ENCODE measurements at places on chromosomes 16 and 17.

DNA sequence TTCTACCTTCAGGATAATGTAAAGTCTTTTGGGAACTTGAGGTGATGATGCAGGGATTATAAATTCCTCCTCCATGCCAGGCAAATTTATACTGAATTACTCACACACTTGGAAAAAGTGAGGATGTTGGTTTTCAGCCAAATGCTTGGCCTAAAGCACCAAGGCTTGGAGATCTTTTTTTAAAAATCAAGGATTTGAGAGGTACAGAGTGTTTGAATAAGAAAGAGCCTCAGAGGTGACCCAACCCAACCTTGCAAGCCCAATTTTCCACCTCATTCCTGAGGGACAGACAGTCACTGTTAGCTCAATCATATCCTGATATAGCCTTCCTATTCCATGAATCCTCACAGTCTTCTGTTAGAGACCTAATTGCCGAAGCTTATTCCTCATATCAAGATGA is 14.0 kb downstream of the GRIN2A start:
- no peak for DNase-seq

DNA sequence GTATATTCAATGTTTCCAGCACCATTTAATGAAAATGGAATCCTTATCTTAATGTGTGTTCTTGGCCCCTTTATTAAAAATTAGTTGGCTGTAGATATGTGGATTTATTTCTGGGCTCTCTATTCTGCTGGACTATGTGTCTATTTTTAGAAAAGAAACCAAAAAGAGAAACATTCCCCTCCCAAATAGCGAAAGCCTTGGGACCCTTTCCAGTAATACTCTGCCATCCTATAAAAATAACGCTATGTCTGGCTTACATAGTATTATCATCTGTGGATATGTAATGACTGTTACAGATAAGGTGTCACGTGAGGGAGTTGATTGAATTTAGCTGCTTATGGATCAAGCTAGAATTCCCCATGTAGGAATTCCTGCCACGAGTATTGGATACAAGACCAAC is 279.3 kb upstream of the KIF2B start:
- DNase-seq, result no peak

DNA sequence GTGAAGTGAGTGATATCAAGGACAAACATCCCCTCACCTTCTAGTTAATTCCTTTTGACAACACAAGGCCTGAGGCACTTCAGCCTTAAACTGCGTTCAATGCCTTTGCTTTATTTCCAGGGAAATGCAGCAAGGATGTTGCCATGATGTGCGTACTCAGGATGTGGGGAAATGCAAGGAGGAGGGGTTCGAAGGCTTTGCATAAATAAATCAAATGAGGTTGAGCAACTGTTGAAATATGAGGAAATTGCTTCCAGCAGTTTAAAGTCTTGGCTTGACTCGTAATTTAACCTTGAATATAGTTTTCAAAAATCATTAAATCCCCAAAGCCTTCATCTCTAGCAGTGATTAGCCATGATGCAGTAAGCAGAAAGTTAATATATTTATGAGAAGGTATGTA is 81.8 kb upstream of the CCL2 start:
- no peak for DNase-seq

- DNase-seq, result peak; percentile 76
Observed at GRCh38 chr17:45894022-45894784, at the start of gene MAPT. TSS of gene MAPT (plus strand) at chr17:45894554. CDS start at chr17:45962338, 67,784 bp downstream.

DNA sequence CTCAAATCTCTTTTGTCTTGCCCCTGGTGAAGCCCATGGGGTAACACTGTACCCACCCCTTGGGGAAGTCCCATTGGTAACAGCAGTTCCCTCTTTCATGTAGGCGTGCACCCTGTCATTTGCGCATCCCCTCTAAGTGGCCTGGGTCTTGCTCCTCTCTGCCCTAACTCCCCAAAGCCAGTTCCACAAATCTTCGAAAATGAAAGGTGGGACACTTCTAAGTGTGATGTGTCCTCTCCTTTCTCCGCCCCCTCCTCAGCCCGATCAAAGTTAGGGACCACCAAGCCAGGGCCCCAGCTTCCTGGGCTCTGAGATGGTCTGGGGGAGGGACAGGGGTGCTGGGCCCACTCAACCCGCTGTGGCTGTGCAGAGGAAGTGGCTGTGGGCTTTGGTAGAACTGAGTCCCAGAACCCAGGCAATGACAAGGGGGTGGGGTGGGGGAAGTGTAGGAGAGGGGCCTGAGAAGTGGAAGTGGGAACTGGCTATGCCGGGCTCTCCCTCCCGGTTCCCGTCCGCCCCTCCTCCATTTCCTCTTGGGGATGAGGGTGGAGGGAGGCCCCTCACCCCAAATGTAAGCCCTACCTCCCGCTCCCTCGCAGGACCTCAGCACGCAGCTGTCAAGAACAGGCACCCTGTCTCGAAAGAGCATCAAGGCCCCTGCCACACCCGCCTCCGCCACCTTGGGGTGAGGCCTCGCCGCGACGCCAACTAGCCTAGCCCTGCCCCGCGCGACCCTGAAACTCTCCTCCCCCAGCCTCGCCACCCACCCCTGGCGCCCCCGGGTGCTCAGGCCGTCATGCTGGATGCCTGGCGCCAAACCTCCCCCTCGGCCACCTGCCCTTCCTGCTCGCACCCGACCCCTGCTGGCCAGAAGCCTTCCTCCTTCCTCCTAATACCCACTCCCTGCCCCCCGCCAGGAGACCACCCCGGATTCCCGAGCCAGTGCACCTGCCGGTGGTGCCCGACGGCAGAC is 8.7 kb downstream of the ABI3 start:
- peak; percentile 48 for DNase-seq

- DNase-seq, result no peak
Observed at GRCh38 chr16:84247331-84247730, 7.5 kb upstream of the KCNG4 start.

DNA sequence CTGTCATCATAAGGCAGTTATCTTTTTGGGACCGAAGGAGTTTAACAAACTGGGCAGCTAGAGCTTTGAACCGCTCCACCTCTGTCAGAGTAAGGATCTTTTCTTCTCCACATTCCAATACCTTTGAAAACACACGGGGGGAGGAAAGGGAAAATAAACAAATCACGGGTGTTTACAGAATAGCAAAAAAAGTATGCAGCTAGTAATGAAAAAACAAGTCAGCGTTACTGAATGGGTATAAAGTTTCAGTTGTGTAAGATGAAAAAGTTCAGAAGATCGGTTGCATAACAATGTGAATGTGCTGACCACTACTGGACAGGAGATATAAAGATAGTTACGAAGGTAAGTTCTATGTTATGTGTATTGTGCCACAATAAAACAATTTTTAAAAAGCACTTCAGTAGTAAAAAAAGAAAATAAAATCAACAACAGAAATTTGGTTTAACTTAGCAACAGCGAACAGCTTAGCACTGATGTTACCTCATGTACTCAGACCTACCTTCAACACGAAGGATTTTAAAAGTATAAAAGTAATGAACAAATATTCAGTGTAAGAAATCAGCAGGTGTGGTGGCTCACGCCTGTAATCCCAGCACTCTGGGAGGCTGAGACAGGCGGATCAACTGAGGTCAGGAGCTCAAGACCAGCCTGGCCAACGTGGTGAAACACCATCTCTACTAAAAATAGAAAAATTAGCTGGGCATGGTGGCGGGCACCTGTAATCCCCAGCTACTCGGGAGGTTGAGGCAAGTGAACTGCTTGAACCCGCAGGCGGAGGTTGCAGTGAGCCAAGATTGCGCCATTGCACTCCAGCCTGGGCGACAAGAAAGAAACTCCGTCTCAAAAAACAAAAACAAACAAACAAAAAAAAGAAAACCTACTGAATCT is 34.3 kb downstream of the MARF1 start:
- no peak for DNase-seq

DNA sequence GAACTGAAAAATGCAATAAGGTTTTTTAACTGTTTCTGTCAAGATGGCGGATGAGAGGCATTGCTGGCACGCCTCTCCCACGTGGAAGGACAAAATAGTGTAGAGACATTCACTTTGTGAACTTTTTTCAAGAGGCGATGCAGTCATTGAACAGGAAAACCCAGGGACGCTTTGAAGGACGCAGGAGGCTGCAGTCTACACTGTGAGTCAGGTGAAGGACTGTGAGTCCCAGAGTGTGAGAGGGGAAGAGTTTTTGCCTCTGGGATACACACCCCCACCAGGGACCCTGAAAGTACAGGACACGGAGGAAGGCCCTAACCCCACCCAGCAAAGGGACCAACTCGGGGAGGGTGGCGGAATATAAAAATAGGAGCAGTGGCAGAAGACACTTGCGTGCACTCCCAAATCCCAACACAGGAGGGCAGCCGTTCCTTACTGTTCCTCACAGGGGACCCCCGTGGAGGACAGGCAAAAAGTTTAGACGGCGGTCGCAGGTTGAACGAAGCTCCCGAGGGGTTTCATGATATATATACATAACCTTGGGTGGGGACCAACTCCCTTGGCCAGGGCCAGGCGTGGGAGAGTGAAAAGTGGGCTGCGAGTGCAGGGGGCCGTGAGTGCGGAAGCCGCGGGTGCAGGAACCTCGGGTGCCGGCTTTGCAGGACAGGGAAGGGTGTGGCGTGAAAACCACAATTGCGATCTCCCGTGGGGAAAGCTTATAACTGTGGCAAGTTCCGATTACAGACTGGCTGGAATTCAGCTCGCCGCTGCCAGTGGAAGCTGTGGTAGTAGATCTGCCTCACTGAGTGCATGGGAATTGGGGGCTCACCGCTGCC is 82.0 kb upstream of the ALOX12 start:
- DNase-seq, result peak; percentile 53

DNA sequence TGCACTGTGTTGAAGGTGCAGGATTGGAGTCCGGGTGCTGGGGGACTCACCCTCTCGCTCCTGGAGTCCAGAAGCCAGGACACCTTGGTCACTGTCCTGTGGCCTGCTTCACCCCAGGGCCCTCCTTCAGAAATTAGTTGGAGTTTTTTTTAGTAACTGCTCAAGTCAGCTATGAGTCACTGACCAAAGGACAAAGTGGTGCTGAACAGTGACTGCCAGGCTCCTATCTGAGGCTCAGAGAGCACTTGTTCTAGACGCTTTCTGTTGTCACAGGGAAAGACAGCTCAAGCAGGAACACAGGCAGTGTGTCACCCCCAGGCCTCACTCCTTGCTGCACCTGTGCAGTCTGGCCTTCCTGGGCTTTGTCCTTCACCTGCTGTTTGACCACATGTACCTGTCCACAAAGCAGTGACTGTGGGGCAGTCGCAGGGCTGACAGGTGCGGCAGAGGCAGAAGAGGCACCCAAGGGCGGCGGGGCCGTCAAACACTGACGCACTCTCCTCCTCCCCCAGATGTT is 4.1 kb upstream of the FAAP100 start:
- no peak for DNase-seq

- DNase-seq, result no peak
Observed at GRCh38 chr17:64787921-64788271, 125.8 kb upstream of the SMURF2 start.
